ENCODE measurements at places on chromosomes 3 and 15. TPM values are rescaled to one million over a fixed set of nuclear protein-coding genes. Genes with fewer than 3 reads are reported as not detected.
A peak's percentile ranks its signal among the peaks of the same experiment; 100 is the strongest.

- DNase-seq, result no peak
Measured at GRCh38 chr3:58899159-58899952, 150.5 kb downstream of the CFAP20DC start.

GRCh38 chr3:24387000-24387399, 107.7 kb downstream of the THRB start:
- no peak for DNase-seq

GRCh38 chr3:190369668-190370295, 18.2 kb upstream of the CLDN16 start:
- peak; percentile 62 for DNase-seq

- DNase-seq, result no peak
Measured at GRCh38 chr3:113953677-113954076, 5.9 kb downstream of the ZDHHC23 start.

HTD2 gene
- total RNA-seq, result 15.4 TPM

GRCh38 chr3:8739757-8740504, 6.3 kb downstream of the CAV3 start:
- DNase-seq, result no peak

ARHGAP31 gene
- 6.5 TPM for total RNA-seq

DNA sequence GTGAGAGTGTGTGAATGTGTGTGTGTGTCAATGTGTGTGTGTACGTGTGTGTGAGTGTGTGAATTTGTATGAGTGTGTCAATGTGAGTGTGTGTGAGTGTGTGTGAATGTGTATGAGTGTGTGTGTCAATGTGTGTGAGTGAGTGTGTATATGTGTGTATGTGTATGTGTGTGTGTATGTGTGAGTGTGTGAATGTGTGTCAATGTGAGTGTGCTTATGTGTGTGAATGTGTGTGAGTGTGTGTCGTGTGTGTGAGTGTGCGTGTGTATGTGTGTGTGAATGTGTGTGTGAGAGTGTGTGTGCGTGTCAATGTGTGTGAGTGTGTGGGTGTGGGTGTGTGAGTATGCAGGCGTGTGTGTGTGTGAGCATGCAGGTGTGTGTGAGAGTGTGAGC, 93.5 kb upstream of the ALDH1A3 start:
- no peak for DNase-seq

GRCh38 chr3:78633626-78634025, 1134.2 kb downstream of the ROBO1 start:
- no peak for DNase-seq

DNA sequence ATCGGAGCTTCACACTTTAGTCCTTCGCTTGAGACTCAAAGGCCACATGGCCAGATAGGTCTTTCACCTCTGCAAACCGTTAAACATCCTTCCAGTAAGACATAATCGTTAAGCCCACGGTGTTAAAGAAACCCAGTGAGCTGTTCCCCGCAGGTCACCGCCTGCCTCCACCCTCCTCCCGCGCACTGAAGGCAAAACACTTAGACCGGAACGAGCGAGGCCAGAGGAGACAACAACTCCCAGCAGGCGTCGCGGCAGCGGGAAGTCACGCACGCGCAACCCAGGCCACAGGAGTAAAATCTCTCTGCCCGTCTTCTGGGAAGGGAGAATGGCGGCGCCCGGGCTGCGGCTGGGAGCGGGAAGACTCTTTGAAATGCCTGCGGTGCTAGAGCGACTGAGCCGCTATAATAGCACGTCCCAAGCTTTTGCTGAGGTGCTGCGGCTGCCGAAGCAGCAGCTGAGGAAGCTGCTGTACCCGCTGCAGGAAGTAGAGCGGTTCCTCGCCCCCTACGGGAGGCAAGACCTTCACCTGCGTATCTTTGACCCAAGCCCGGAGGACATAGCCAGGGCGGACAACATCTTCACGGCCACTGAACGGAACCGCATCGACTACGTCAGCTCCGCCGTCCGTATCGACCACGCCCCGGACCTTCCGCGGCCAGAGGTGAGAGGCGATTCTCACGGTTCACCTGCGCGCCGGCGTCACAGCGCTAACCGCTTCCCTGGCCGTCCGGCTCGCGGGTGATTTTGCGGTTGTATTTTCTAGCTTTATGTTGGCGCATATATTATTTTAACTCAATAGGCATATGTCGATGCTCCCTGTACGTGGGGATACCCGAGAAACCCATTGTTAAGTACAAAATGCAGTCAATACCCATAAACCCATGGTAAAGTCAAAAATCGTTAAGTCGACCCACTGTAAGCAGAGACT, at the start of gene GTPBP8:
Gene GTPBP8, plus strand, starts transcription at position 313 of the 931 bp plus-strand sequence. Its CDS starts 16 bp downstream, at position 329.
- peak; percentile 89 for DNase-seq

CAMP gene
- total RNA-seq, result 2.4 TPM

DNA sequence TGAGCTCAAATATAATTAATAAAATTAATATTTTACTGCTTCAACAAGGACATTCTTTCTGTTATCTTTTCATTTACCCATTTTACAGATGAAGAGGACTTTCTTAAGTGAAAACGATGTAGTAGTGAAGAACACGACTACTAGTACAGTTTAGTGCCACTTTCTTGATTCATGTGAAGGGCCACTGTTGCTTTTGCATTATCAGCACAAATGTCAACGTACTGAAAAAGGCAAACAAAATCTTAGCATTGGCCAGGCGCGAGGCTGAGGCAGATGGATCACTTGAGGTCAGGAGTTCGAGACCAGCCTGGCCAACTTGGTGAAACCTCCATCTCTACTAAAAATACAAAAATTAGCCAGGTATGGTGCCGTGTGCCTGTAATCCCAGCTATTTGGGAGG, 9.5 kb downstream of the PPP1R14D start:
- DNase-seq, result no peak

ARGFX gene
- not detected for total RNA-seq

NRROS gene
- 2.0 TPM for total RNA-seq

GRCh38 chr3:176155012-176155411, 1042.3 kb downstream of the TBL1XR1 start:
- DNase-seq, result no peak

GRCh38 chr3:32480604-32481003, 22.0 kb downstream of the CMTM6 start:
- DNase-seq, result no peak

DNA sequence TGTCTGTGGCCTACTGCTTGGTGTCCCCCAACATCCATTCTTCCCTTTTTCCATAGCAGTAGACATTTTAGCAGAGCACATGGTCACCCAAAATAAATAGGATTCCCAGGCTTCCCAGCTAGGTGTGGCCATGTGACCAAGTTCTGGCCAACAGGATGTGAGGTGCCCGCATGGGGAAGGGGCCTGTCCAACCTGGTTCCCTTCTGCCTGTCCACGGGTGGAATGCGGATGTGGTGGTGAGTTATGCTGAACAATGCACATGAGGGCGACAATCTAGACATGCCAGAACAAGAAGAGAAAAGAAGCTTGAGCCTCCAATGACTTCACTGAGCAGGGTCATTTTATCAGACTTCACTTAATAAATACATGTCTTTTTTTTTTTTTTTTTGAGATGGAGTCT, 77.6 kb upstream of the DLG1 start:
- no peak for DNase-seq

ZPLD1 gene
- total RNA-seq, result not detected

- DNase-seq, result no peak
Measured at GRCh38 chr3:116020495-116020894, 397.2 kb downstream of the GAP43 start.

- DNase-seq, result no peak
Measured at GRCh38 chr3:76266511-76266910, 481.2 kb upstream of the ZNF717 start.

GRCh38 chr15:36951731-36952247, 148.6 kb downstream of the MEIS2 start:
- no peak for DNase-seq

- DNase-seq, result no peak
Measured at GRCh38 chr15:78830514-78831228, 19.4 kb upstream of the ADAMTS7 start.

DNA sequence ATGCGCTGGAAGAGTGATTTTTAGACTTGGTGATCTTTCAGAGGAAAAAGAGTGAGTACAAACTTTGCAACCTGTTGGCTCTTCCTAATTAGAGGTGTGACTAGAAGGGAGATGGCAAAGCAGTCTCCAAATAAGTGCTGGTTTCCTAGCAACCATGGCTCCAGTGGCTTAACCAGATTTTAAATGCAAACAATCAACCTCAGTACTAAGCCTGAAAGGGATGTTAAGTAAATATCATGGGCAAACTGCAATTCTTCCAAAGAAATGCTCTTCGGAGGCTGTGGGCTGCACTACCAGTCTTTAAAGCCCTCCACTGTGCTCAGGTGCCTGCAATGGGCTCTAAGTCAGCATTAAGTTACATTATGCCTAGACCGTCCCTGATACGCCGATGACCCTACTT, 678.1 kb upstream of the CCDC54 start:
- no peak for DNase-seq

GRCh38 chr3:194054016-194054415, 81.9 kb upstream of the HES1 start:
- no peak for DNase-seq

GRCh38 chr3:9767418-9767817, 2.3 kb downstream of the CAMK1 start:
- DNase-seq, result no peak

MAP1A gene
- total RNA-seq, result 21.9 TPM

DNA sequence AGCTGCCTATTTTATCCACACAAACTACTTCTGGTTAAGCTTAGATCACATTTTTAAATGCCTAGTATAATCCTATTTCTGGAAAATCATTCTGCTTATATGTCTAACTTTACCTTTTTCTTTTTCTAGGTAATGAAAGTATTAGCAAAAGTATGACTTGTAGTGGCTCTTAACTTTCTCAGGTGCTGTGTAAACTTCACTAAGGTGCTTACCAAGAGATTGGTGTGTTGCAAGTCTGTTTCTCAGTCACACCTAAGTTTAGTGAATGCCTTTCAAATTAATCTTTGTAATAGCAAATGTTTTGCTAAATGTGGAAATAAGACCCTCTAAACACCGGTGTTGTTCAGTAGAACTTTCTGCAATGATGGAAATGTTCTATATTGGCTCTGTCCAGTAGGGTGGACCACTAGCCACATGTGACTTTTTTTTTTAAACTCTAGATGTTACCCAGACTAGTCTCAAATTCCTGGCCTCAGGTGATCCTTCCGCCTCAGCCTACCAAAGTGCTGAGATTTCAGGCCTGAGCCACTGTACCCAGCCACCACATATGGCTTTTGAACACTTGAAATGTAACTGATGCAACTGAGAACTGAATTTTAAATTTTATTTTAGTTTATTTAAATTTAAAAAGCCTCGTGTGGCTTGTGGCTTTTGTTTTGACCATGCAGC, 22.0 kb downstream of the ARL13B start:
- DNase-seq, result no peak

DNA sequence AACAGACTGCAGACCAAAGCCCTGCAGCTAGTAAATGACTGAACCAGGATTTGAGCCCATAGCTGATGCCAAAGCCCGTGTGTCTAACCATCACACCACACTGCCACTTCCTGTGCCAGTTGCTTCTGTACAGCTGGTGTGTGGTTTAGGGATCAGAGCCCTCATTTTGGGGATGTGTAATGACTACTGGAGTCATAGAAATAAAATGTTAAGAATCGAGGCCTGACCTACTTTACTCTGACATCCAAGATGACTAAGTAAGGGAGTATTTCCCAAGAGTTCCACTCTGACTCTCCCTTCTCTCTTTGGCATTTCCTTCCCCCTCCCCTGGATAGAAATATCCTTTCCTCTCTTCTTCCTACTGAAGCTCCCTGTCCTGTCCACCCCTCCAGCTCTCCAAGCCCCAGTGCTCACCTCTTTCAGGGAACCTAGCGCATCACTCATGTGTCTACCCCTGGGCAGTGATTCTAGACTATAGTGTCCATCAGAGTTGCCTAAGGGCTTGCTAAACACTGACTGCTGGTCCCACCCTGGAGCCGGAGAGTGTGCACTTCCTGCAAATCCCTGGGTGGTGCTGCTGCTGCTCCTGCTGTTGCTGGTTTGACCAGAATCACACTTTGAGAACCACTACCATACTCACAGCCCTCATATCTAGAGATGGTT, 53.8 kb downstream of the MGLL start:
- no peak for DNase-seq

DNA sequence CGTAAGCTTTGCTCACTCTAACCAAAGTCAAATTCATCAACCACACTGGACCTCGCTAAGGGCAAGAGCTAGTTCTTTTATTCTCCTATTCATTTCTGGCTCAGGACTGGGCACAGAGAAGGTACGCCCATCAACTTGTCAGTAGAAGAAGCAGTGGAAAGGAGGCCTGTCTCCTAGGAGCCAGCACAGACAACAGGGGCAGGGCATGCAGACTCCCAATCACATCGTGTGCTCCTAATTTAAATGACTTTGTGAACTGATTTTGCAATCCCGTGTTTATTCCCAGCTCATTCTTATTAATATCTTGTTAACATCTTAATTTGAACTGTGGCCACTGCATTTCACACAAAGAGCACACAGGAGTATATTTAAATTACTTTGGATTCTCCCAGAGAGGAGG, 161.1 kb upstream of the BCL6 start:
- DNase-seq, result no peak

FAM107A gene
- 54.5 TPM for total RNA-seq

DNA sequence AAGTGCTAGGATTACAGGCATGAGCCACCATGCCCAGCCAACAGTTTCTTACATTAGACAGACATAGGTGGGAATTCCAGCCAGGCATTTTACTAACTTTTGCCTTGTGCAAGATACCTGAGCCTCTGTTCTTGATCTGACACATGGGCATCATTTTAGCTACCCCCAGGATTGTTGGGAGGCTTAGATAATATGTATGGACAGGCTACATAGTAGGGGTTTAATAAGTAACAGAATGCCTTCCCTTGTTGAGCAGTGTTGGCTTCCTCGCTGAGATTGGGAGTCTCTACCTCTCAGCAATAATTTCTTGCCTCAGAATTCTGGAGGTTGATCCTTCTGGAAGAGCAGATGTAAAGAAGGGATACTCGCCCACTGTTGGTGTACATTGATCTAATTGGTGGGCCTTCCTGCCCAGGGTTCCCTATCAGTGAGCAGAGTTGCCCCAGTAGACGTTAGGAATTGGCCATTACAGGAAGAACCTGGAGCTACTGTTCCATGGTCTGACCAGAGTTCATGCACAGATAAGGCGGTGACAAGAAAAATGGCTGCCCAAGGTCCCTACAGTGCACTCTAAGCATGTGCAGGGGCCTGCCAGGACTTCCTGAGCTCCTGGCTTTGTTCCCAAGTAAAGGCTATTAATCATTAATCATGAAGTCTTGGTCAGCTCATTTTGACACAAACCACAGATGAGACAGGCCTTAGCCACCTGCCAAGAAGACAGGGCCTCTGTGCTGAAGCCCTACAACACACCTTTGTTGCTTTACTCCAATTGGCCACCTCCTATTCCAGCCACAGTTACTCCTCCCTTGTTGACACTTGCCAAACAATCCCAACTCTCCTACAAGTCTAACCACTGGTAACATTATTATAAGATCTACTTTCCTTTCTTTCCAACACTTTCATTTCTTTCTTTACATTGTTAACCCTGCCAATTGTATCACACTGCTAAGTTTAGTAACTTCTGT, 5.0 kb upstream of the IL17RE start:
- DNase-seq, result peak; percentile 82

- DNase-seq, result no peak
Measured at GRCh38 chr3:129442486-129442885, 2.5 kb downstream of the IFT122 start.

GRCh38 chr3:33877187-33877586, 78.8 kb downstream of the PDCD6IP start:
- no peak for DNase-seq

CMTM7 gene
- total RNA-seq, result 15.6 TPM
